Stimulated activated CD4-positive, alpha-beta T cell treated with anti-CD3 and anti-CD28 coated beads, Interleukin-12 subunit alpha, Interleukin-12 subunit beta, amount 100 ng/mL, for 24 hours (primary cell): ENCODE measurements at places on chromosomes 1 and 21.

DNA sequence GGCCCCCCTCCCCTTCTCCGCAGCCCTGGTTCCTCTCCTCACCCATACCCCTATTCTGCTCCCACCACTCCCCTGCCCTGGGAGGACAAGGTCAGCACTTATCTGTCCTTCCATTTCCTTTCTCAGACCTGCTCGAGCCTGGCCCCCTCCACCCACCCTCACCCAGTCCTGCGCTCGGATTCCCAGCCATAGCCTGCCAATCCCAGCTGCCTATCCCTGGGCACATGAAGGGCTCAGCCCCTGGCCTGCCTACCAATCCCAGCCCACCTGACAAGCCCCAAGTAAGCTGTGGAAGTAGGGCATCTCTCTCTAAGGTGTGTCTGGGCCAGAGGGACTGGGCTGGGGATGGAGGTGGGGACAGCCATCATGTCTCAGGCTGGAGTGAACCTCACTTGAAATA lies 5.4 kb downstream of the BLACAT1 start:
- no peak for DNase-seq

DNA sequence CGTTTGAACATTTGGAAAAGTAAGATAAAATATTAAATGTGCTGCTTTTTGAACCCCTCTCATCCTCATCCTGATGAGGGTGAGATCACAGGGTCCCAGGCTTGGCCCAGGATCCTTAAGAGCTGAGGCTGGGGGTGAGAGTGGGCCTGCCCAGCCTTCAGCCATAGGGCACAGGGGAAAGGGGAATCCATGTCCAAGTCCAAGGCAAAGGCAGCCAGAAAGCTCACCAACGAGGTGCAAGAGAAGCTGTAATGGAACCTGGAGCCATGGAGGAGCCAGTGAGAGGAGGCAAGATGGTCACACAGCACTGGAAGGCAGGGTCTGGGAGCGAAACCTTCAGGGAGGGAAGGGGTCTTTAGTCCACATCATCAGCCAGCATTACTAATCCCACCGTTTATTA lies 191.9 kb downstream of the RRAGC start:
- no peak for DNase-seq

DNA sequence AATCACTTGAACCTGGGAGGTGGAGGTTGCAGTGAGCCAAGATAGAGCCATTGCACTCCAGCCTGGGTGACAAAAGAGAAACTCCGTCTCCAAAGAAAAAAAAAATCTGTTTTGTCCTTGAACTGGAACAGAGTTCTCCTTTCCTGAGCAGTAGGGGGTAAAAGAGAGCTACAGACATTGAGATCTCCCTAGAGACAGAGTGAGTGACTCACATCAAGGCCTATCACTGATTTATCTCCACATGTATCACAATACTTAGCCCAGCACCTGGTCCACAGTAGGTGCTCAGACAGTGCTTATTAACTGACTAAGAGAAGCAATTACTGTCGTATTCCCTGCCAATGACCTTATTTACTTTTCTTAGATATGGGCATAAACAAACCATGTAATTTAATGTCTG lies 354.1 kb upstream of the C1orf87 start:
- DNase-seq, result no peak

DNA sequence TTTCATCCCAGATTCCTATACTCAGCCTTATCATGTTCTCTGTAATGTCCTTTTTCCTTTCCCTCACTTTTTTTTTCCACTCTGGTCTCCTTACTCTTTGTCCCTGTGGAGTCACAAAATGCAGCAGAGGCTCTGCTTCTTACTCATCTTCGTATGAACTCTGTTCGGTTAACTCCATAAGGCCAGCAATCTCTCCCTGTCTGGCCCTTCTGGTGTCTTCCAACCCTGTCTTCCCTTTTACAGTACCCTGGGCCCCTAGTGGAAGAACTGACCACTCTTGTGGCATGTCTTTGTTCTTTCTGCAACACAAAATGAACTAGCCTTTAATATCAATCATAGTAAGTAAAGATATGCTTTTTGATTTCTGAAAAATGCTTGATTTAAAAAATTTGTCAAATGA lies 7.1 kb downstream of the CD101 start:
- DNase-seq, result no peak

DNA sequence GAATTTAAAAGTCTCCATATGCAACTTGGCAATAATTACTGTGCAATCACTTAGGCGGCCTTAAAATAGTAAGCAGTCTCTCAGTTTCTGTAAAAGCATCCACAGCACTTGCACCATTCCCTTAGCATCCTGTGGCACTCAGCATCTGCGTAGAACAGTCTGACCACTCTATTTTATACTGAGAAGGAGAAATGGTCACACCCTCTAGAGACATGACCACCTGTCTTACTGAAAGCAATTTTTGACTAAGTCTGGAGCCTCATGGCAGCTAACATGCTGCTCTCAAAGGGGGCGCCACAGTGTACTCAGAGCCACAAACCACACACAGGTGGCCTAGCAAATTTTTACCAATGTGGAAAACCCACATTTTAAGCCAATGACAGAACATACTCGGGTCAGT lies 62.0 kb downstream of the KCNK1 start:
- no peak for DNase-seq

GRCh38 chr1:165451691-165452090 lies 6.8 kb upstream of the RXRG start:
- no peak for DNase-seq

DNA sequence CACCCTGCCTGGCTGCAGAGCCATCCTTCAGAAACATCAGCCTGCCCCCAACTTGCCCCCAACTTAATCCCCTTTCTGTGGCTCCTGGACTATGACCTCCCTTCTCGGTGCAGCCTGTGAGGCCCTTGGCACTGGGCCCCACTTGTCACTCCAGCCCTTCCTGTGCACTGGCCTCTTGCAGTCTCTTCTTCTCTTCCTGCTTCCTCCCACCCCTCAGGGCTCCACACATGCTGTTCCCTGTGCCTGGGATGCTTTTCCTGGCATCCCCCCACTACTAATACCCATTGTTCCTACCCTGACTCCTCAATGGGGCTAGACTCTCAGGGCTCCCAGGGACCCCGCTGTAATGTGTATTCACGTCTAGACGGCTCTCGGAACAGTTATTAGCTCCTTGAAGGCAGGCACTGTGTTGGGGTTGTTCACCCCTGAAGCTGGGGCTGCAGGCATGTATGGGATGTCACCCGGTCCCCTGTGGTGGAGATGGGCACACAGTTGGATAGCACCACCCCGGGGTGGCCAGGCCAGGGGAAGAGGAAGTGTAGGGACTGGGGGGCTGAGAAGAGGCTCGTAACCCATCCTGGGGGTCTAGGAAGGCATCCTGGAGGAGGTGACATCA lies 4.5 kb downstream of the LDLRAD1 start:
- no peak for DNase-seq

- DNase-seq, result no peak
Observed at GRCh38 chr1:31679676-31680230, 24.1 kb downstream of the COL16A1 start.

DNA sequence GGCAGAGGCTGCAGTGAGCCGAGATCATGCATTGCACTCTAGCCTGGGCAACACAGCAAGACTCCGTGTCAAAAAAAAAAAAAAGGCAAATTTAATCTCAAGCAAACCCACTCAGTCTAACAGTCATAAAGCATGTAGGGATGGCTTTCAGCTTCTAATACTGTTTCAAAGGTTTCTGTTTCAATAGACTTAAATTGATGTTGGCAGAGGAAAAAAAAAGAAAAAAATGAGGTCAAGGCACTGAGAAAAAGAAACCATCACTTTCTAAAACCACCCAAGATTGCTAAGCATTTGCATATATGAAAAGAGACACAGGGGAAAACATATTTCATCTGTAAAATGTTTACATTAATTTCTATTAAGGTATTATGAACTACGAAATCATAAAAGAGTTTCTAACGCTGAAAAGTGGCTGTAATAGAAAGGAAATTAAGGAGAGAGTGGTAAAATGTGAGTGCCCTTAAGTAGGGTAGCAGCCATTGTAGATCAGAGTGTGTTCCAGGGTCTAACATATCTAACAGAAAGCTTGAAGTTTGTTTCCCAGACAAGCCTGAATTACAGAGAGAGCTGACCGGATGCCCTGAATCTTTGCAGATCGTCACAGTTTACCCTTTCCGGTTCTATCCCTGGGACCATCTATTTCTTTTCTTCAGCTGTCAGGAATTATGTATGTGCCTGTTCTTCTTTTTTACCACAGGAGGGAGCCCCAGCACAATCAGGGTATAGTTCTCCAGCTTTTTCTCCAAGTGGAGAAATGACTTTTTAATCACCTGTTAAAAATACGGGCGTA lies 70.0 kb downstream of the PLD5 start:
- no peak for DNase-seq

DNA sequence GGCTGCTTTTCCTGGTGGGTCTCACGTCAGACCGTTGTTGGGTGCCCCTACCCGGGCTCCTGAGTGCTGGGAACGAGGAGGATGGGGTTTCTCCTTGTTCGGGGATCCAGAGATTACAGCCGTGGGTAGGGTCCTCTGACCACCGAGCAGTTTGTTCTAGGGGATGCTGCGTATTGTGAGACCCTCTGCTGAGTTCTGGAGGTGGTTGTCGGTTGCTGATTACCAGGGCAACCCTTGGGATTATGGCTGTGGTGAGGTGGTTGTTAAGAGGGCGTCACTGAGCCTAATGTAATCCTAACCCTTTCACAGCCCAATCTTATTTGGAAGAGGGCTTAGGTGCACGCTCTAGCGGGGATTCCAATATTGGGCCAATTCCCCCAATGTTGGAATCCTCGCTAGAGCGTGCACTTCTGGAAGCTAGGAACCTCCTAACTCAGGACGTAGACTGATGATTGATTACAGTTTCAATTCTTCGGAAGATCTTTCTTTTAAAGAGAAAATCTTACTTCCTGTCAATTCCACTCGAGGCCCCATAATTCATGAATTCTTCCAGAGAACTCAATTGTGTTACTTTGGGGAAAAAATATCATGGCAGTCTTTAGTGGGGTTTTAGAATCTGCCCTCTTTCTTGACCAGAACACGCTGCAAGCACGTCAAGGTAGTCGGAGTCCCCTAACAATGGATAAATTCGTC lies 483 bp downstream of the TCEANC2 start:
- no peak for DNase-seq

DNA sequence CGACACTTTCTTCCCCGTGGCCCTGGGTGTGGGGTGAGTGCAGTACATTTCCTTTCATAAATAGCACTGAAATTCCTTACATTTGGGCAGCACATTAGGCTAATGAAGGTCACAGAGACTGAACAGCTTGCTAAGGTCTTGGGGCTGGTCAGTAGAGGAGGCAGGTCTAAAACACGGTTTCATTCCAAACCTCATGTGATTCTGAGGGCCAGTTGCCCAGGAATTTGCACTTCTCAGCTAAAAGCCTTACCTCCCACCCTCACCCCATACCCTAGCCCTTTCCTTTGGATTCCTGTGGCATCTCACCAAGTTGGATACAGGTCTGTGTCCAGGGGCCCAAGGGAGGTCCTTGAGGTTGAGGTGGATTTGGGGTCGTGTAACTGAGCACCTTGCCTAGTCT lies 147.8 kb upstream of the CD34 start:
- DNase-seq, result no peak

DNA sequence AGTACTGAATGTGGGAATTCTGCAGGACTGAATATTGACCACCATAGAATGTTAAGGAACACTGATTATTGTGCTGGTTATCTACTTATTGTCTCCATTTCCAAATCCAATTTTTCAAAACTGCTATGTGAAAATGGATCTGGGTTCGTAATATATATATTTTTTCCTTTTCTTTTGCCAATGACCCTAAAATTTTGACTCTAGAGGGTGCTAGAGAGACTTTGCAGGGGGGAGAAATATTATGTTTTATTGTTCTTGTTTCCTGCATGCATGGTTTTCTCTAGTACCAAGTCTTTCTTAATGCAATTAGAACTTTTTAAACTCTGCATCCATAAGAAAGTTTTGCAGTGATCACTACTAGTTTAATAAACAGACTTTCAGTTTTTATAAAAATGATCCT lies 1256.9 kb downstream of the BRINP3 start:
- no peak for DNase-seq

DNA sequence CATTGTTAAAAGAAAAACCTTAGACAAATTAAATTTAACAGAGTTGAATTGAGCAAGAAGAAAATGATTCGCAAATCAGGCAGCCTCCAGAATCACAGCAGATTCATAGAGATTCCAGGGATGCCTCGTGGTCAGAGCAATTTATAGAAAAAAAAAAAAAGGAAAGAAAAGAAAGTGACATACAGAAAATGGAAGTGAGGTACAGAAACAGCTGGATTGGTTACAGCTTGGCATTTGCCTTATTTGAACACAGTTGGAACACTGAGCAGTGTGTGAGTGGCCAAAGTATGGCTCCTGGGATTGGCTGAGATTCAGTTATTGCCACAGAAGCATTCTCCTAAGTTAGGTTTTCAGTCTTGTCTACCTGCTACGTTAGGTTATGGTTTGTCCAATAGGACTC lies 9.1 kb upstream of the C21orf91 start:
- DNase-seq, result no peak

DNA sequence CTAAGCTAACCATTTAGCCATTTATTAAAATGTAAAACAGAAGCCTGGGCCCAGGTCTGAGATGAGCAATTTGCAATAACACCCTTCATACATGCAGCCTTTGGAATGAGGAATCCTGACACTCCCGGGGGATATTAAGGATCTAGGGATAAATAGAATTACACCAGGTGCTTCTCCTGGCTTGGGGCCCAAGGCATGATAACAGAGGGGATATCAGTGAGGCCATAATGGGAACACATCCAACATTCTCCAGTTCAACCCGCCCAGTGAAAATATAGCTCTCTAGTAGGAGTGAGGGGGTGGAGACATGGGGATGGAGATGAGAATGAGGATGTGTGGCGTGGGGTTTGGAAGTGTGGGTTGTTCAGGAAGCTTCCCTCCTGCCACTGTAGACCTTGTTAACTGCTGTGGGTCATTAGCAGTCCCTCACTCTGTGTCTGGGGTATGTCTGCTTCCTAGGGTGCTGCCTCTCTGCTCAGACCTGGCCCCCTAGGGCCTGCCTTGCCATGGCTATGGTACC lies 57.9 kb upstream of the KANK4 start:
- no peak for DNase-seq

GRCh38 chr1:91575909-91576519 lies 75.4 kb downstream of the CDC7 start:
- DNase-seq, result no peak

- no peak for DNase-seq
Observed at GRCh38 chr1:236064674-236065508, at the start of gene NID1. TSS of gene NID1 (minus strand) at chr1:236065090. CDS start at chr1:236065079, 11 bp downstream.

- no peak for DNase-seq
Observed at GRCh38 chr1:201713086-201713810, 115.7 kb upstream of the IPO9 start.

DNA sequence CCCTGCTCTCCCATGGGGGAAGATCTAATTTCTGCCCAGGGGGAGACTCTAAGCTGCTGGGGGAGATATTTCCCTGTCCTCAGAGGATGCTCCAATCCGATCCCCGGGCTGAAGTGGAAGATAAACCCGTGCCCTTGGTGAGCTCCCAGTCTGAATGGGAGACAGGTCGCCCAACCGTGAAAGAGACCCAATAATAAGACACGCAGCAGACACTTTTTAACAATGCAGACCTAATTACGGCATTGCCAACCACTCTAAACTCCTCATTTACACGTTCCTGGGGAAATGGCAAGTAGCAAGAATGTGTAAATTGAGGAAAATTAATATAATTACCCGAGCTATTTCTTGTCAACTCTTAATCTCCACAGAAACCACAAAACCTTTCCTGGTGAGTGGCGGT lies 48.7 kb upstream of the ACTL8 start:
- DNase-seq, result no peak

- DNase-seq, result no peak
Observed at GRCh38 chr1:43121256-43121900, 50.7 kb downstream of the EBNA1BP2 start.
